Putamen (tissue), 1 donor: ENCODE measurements at places on chromosomes 12 and 14.

GRCh38 chr12:124756760-124757159 is 106.9 kb downstream of the SCARB1 start:
- DNase-seq = no peak

DNA sequence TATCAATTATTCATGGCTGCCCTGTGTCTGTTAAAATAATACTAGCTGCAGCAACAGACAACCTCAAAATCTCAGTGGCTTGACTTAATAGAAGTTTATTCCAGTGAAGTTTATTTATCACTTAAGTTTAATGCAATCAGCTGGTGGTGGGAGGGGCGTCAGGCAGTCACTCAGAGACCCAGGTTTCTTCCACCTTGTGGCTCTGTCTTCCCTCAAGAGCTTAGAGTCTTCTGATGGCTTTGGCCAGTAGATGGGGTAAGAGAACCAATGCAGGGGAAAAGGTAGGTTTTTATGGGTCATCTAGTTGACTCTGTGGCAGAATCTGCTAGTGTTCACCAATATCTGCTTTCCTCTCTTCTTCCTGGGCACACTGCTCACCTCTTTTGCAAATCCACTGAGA is 668.9 kb downstream of the AACS start:
- DNase-seq = no peak

DNA sequence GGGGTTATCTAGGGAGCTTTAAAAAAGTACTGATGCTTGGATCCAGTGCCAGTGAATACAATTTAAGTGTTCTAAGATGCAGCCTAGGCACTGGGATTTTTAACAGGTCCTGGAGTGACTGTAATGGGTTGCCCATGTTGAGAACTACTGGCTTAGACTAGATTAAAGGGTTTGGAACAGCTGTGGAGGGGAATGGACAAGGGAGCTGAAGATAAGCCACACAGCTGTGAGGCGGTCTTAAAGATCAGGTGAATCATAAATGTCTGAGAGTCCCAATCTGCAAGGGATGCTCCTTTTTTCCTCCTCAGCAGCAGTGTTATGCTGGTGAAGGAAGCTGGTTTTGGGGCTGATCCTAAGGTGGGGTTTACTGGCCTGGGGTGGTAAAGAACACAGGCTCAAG is 35.5 kb upstream of the FRMD6 start:
- DNase-seq = no peak

DNA sequence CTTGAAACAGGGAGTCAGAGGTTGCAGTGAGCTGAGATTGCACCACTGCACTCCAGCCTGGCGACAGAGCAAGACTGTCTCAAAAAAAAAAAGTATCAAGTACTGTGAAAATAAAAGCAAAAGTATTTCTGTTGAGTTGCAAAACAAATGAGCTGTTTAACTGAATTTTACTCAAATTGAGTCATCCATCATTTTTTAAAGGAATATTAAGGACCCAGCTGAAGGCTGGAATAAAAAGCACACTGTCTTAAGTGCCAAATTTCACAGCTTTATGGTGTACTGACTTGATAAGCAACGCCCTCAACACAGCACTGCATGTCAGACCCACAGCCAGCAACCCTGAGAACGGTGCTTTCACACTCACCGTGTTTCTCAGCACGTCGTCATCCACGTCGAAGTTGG is 57.9 kb downstream of the AMN start:
- no peak for DNase-seq

DNA sequence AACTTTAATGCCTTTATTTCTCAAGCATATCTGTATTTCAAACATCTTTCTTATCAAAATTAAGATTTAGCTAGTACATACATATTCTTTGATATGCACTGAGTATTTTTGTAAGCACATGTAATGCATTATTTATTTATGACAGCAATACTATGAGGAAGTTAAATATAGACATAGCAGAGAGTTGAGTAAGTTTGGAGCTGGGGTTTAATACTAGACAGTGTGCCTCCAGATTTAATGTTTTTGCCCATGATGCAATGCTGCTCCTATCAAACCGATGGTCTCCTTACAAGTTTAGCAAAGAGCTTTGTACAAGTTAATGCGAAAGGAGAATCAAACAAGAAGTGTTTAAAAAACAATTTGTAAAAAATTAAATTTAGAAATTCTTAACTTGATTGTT is 826.6 kb upstream of the MGAT4C start:
- DNase-seq = no peak

DNA sequence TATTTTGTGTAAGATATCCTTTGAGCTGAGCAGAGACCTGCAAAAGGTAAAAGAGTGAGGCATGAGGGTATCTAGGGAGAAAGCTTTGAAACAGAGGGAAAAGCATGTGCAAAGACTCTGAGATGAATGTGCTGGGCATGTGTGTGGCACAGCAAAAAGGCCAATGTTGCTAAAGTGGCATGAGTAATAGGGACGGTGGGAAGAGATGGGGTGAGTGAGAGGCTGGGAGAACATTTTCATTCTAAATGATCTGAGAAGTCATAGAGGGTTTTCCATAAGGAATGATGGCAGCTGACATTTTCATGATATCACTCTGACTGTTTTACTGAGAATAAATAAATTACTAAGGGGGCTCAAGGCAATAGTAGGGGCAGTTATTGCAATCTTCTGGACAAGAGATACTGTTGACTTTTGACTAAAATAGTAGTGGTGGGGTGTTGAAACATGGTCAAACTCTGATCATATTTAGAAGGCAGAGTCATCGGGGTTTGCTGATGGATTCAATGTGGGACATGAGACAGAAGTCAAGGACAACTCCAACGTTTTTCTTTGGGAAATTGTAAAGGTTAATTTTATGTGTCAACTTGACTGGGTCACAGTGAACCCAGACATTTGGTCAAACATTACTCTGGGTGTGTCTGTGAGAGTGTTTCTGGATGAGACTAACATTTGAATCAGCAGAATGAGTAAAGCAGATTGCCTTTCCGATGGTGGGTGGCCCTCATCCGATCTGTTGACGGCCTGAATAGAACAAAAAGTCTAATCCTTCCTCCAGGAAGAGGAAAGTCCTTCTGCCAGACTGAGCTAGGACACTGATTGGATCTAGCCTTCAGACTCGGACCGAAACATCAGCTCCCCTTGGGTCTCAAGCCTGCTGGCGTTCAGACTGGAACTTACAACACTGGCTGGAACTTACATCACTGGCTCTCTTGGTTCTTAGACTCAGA is 193.9 kb upstream of the PLXNC1 start:
- DNase-seq = no peak

- no peak for DNase-seq
Measured at GRCh38 chr12:104478396-104479122, 21.8 kb downstream of the CHST11 start.

DNA sequence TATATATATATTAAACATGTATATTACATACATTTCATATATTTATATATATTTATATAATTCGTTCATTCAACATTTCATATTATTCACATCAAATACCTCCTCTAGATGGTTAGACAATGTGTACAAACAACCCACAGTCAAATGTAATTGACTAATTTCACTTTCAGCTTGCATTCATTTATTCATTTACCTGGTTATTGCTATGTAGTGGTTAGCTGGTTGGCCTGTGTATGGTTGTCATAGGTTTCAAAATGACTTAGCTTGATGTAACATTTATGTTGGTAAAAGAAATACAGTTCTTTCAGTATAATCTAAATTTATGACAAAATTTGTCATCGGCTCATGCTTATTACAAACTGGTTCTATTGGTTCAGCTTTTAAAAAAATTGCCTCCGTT is 389 bp downstream of the OR4K13 start:
- no peak for DNase-seq
